GM03348 (cell line): ENCODE measurements at places on chromosomes 6 and 20.
A peak's percentile ranks its signal among the peaks of the same experiment; 100 is the strongest.

DNA sequence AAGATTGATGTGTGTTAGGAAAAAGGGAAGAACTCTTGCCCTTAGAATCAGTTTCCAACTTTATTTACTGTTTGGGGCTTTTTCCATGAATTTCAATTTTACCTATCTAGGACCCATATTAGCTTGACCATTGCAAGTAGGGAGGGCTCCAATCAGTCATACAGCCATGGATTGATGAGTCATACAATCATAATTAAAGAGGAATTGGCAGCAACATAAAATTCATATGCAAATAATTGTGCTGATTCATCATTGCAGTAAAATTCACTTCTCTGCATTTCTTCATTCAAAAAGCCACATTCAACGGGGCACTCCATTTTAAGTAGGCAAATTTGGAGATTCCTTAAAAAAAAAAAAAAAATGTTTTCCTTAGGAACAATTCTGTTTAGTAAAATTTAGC is 1016.4 kb downstream of the KIF16B start:
- no peak for DNase-seq

DNA sequence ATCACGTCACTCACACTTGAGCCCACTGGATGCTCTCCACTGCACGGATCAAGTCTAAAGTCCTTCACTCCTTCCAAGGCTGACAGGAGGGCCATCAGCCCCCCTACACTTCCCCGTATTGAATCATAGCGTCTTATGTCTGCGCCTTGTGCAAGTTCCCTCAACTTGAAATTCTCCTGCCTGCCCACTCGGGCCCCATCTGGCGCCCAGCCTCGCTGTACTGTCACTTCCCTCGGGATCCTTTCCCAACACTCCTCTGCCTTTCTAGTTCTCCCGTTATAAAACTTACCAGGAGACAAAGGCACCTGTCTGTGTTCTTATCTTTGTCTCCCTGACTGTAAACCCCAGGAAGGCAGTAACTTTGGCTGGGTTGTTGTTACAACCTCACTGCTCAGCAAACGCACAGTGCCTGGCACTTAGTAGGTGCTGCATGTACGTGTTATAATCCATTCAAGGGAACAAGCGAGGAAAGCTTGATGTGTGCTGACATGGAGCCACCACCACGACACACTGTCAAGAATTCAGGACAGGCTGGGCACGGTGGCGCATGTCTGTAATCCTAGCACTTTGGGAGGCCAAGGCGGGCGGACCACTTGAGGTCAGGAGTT is 33.8 kb upstream of the ZFAND3 start:
- peak; percentile 46 for DNase-seq

GRCh38 chr6:135145063-135145800 is 35.9 kb upstream of the MYB start:
- DNase-seq: peak; percentile 19

GRCh38 chr6:14187406-14187805 is 69.8 kb downstream of the CD83 start:
- no peak for DNase-seq

DNA sequence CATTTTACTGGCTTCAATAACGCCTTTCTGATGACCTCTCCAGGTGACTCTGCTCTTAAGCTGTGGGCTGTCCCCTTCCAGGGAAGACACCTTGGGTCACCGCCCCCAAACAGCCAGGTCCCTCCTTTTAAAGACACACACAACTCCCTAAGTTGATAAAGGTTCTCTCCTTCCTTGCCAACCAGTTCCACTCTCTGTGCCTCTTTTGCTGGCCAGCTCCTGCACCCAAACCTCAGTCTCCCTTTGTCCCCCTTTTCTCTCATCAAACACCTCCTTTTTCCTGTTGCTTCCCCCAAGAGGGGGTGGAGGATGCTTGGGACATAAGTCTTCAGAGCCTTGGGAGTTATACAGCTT is 1.0 kb downstream of the NCOA6 start:
- peak; percentile 66 for DNase-seq

- no peak for DNase-seq
These were observed 80.5 kb downstream of the PRSS35 start for GRCh38 chr6:83592770-83593394.

- DNase-seq: no peak
These were observed 40.5 kb upstream of the MDGA1 start for GRCh38 chr6:37738216-37738615.

DNA sequence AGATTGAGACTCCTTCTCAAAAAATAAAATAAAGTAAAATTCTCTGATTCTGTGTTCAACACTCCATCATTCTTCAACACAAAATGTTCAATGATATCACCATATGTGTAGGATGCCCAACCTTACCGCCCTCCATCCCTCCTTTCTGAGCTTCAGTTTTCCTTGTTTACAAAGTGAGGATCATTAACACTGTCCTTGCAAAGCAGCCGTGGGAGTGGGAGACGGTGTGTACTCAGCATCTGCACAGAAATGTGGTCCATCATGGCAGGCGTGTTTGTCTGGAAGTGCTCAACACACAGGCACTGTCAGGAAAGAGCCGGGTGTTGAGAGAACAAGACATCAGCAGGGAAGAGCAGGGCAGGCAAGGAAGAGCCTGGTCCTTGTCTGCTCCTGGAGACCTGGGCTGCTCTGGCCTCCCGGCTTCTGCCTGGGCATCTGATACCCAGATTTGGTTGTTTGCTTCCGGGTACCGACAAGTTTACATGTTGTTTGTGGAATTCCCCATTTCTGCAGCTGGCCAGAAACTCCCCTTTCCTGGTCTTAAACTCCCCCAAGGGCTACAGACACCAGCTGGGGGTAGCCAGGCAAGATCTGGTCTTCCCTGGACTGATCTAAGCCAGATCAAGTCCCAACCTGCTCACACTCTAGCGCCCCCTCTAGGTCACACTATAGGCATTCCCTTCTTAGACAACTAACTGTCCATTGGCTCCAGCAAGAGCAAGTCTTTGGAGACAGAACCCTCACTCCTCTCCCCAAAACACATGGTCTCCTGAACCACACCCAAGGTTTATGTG is 26.7 kb upstream of the TTPAL start:
- DNase-seq: no peak

DNA sequence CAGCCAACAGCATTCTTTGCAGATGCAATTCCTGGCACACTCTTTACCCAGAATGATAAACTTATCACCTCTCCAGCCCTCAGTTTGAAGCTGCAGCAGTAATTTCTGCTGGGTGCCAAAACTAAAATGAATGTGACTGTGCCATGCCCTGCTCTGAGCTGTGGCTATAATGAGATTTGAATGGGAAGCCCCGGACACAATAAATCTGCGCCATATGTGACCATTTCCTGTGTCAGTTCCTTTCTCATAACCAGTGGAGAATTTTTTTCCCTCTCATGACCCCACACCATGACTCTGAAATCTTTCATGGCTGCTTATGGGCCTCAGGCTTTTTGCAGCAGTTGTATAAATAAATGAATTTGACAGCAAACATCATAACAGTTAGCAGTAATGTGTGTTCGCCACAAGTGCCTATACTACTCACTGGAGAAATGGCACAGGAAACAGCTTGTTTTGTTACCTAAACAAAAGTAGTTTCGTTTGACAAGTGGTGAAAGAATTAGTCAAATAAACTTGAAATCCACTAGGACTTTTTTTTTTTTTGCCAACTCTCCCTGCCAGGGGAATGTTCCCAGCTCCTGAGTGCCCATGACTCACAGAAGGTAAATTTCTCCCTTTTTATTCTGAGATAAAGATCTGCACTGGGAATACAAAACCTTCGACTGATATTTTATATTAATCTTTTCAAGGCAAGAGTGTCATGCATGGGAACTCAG is 408.4 kb downstream of the PKHD1 start:
- DNase-seq: no peak

- DNase-seq: no peak
These were observed 40.1 kb downstream of the TBPL1 start for GRCh38 chr6:133992992-133993680.

DNA sequence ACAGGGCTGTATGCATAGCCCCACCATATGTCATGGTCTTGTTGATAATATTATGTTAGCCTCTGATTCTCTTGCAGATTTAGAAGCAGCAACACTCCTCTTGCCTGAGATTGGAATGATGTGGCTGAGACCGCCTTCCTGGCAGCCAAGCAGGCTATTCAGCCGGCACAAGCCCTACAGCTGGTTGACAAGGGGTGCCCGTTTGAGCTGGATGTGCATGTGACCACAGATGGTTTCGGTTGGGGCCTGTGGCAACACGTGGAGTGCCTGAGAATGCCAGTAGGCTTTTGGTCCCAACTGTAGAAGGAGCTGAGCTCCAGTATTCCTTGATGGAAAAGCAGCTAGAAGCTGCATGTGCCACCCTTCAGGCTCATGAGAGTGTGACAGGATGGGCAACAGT is 303.6 kb upstream of the POU3F2 start:
- DNase-seq: no peak

GRCh38 chr6:6818078-6818639 is 229.6 kb downstream of the LY86 start:
- DNase-seq: no peak

- DNase-seq: no peak
These were observed 179.7 kb downstream of the KHDC1L start for GRCh38 chr6:73045609-73046008.

DNA sequence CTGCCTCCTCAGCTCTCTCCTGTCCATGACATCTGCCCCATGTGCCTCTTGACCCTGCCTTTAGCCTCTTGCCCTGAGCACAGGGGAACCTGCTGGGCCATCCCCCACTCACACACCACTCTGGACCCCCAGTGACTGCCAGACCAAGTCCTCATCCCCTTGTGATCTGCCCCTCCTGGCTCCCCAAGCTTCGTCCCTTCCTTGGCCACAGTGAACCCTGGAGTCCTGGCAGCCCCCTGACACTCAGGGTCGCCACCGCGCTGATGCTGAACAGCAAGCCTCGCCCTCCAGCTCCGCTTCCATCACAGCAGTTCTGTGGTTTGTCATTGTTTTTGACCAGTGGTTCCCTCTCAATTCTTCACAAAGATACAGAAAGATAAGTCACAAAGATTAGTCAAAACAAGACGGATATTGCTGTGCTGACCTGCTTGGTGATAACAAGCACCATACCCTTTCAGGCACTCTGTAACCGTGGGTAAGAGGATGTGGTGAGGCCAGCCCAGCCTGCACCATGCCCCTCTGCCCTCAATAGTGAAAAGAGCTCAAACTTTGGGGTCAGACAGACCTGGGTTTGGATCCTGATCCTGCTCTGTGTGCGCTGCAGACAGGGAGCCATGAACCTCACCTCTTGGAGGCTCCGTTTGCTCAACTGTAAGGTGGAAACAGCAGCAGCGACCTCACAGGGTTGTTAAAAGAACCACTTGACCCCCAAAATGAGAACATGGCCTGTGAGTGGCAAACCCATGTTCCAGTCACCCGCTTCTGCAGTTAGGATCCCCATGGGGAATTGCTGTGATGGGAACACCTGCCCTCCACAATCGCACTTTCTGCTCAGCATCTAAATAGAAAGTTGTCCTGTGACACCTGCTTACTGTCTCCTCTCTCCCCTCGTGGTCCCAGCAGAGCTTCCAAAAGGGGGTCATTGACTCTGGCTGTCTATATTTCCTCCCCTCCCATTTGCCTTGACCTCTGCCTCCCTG is 114.5 kb downstream of the TOX2 start:
- no peak for DNase-seq
